ENCODE measurements at places on chromosomes 6 and 20.

- no peak for DNase-seq
Observed at GRCh38 chr6:49264909-49265308, 198.1 kb downstream of the MMUT start.

DNA sequence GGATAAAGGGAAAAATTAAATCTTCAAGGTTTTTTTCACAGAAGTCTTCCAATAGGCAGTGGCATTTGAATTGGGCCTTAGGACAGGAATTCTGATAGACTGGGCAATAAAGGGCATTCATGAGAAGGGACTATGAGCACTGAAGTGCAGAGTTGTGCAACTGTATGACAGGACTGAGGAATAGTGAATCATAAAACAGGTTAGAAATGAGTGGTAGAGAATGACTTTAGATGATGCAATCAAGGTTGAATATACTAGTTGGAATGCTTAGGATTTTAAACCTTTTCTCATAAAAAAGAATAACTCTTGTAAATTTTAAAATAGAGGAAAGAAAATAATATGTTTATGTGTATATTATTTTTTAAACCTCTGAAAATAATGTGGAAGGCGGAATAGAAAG is 944.7 kb downstream of the PHF3 start:
- DNase-seq, result no peak

GRCh38 chr6:163525926-163526325 is 111.4 kb downstream of the QKI start:
- DNase-seq, result no peak

DNA sequence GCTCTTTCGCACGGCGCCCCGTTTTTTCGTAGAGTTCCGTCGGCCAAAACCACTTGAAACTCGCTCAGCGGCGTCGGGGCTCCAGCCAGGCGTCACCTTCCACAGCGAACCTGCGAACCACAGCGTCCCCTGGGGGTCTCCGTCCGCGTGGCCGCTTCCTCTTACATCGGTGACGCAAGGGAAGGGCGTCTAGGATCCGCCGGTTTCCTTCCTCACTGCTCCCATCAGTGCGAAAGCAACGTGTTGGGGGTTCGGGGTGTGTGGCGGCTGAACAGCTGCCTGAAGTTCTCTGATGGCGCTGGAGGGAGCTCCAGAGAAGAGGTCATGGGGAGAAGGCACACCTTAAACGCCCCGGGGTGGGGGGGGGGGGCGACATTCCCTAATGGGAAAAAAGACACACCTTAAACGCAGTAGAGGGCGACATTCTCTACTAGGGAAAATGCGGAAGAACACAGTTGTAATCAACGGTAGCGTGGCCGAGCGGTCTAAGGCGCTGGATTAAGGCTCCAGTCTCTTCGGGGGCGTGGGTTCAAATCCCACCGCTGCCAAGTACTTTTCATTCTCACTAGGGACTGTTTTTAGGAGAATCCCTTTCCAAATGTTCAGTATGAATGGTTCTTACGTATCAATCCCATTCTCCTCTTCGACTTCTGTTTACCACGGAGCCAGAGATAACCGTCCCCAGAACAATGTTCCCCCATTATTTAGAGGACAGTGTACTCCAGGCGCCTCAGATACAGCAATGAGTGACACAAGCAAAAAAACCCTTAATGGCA is 16.4 kb downstream of the ZNF311 start:
- DNase-seq, result peak; percentile 83

DNA sequence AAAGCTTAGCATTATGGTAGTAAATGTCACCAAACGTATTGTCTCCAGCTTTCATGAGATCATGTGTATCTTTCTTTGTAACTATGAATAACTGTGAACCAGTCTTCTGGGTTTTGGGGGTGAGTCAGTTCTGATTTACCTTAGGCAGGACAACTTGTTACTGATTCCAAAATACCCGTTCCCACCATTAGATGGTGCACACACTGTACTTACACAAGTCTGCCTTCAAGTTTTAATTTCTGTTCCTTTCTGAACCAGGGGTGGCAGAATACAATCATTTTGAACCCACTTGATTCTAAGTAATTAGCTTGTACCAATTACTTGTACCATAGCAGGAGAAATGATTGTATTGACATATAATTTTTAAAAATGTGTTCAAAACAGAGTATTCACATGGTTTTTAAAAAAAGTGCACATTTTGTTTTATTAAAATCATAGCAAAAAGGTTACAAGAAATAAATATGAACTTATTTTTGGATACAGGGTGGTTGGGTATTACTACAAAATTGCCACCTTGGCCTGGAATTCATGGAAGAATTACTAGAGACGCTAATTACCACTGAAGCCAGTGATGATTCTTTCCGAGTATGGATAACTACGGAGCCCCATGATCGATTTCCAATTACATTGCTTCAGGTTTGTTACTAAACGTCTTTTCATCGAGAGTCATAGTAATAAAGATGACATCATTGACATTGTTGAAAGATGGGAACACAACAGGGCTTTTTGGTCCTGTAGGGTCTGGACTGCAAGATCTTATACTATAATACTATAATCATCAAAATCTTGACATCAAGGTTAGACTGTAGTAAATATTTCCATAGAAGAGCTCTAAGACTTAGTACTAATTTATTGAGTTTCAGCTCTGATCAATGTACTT is 75.2 kb upstream of the GLP1R start:
- peak; percentile 8 for DNase-seq

GRCh38 chr6:2823104-2823850 is 18.4 kb downstream of the SERPINB1 start:
- DNase-seq, result no peak

DNA sequence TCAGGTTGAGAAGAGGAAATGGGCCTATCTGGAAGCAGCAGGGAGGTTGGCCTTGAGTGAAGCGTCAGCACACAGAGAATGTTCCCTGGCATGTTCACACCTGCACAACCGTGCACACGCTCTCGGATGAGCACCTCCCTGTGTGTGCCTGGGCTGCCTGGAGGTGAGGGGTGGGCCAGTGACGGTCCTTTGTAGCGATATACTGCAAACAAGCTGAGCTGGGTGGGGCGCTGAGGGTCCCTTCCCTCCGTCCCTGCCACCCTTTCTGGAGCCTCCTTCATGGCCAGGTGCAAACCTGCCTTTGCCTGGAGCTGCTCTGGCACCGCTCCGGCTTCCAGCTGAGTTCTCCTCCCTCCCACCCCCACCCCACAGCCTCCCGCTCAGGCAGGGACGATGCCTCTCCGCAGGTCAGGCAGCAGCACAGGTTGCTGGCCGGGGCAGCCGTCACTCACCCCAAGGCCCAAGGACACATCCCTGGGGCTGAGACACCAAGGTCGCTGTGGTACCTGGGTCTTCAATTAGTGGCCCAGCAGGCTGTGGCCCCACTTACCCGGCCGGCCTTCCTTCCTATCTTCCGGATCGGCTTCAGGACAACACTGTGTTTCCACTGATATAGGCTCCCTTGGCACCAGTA is 111.6 kb downstream of the ERMARD start:
- DNase-seq, result no peak

Measured in hematopoietic multipotent progenitor cell treated with erythropoietin and hydrocortisone succinate and interleukin-3 and kit ligand, for 17 days (in vitro differentiated cells).